ENCODE measurements at places on chromosomes 7 and 10.

GRCh38 chr10:105268961-105269360 is 627.9 kb downstream of the SORCS3 start:
- no peak for DNase-seq

- no peak for DNase-seq
Measured at GRCh38 chr7:80869821-80870751, 48.8 kb downstream of the SEMA3C start.

- no peak for DNase-seq
Measured at GRCh38 chr7:20602306-20602705, 13.2 kb upstream of the ABCB5 start.

DNA sequence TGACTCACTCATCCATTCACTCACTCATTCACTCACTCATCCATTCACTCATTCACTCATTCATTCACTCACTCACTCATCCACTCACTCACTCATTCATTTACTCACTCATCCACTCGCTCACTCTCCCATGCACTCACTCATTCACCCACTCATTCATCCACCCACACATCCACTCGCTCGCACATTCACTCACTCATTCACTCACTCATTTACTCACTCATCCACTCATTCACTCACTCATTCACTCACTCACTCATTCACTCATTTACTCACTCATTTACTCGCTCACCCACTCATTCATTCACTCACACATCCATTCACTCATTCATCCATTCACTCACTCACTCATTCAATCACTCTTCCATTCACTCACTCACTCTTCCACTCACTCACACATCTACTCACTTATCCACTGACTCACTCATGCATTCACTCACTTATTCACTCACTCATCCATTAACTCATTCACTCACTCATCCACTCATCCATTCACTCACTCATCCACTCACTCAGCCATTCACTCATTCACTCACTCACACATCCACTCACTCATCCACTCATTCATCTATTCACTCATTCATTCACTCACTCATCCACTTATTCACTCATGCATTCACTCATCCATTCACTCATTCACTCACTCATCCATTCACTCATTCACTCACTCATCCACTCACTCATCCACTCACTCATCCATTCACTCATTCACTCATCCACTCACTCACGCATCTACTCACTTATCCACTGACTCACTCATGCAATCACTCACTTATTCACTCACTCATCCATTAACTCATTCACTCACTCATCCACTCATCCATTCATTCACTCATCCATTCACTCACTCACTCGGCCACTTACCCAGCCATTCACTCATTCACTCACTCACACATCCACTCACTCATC is 74.0 kb downstream of the CARD11 start:
- DNase-seq = no peak

DNA sequence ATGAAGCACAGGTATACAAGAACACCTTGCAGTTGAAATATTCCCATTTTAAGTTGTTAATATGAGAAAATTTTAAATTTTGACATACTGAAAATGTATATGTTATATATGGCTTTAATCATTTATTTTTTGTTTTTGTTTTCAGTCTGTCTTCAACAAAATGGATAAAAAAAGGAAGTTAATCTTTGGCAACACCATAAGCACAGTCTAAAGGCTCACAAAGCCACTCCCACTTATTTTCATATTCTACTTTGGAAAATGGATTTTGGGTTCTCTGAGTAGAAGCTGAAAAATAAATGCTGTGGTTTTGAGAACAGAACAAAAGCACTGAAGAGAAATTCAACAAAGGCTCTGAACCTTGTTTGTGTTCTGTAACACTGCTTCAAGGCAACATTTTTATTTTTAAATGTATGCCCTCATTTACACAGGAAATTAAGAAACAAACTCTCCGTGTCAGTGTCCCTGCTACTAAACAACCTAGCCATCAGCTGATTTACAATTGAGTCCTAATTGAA is 81.3 kb upstream of the LRRN3 start:
- DNase-seq = no peak

GRCh38 chr7:152521420-152522337 is 85.9 kb upstream of the KMT2C start:
- DNase-seq = no peak

GRCh38 chr10:37752334-37752875 is 105.0 kb downstream of the ZNF248 start:
- no peak for DNase-seq

GRCh38 chr10:119859420-119860258 is 13.0 kb downstream of the MCMBP start:
- no peak for DNase-seq

DNA sequence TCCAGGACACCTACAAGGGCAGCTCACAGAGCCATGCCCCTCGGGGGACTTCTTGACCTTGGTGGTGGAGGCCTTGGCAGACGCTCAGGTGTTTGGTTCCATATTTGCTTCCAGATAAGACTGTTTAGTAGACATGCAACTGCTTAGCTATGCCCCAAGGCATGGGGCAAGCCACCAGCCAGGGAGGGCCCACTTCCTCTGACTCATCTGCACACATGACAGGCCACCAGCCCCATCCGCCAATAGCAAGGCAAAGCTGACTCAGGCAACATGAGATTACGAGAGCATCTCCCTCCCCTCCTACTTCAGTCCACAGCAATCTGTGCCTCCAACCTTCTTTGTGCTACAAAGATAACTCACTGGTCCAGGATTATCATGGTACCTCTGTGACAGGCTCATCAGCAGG is 54.9 kb downstream of the KCNMA1 start:
- no peak for DNase-seq

- DNase-seq = no peak
Measured at GRCh38 chr7:98278936-98279335, 2.5 kb upstream of the BRI3 start.

- no peak for DNase-seq
Measured at GRCh38 chr7:47078241-47078640, 503.7 kb downstream of the TNS3 start.

DNA sequence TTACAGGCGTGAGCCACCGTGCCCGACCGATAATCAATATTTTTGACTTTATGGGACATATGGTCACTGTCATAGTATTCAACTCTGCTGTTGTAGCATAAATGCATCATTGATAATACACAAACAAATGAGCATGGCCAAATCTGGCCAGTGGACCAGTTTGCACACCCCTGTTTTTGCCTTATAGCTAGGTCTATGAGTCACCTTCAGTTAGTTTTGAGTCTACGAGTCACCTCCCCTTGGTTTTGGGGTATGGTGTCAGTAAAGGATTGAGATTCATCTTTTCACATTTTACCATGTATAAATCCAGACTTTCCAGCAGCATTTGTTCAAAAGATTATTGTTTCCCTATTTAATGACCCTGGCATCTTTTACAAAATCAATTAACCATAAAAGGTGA is 362.5 kb upstream of the NRP1 start:
- DNase-seq = no peak

- DNase-seq = no peak
Measured at GRCh38 chr7:158595068-158595467, 7.4 kb upstream of the PTPRN2 start.

DNA sequence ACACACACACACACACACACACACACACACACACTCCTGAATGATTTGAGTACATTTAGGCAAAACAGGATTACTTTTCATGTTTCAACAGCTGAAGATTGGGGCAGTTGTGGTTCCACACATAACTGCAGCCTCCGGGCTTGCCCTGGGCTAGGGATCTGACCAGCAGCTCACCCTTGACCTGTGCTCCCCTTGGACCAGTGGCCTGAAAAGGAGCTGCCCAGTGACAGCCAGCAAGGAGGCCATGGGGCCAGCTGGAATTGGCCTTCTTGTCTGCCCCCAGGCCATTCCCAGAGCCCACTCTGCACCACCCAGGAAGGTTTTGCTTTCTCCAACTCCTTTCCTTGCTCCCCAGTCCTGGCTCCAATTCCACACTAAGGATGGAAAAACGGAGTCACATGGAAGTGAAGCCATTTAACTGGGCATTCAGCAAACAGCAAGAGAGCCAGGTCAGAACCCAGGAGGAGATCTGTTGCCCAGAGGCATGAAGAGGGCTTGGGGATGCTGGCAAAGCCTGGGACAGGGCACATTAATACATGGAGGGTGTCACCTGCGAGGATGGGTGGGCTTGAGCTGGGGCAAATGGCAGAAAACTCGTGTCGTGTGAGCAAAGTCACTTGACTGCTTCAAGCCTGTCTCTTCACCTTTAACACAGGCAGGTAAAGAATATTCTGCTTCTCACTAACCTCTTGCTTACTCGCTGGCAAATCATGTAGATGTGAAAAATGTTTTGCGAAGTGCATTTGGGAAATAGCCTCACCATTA is 61.5 kb upstream of the GDF10 start:
- DNase-seq = no peak

DNA sequence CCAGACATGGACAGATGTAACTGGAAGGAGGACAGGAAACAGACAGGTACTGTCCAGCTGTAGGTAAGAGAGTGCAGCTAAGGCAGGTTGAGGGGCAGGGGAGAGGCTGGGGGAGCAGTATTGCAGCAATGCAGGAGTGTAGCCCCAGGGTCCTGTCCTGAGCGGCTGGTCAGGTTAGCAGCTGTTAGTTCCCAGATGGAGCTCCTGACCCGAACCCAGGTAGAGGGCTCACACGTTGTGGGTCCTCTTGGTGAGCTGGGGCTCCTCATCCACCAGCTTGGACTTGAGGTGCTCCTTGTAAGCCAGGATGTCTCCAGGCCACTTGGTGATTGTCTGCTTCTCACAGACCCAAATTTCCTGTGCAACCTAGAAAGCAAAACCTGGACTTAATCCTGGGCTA is 3.5 kb upstream of the H2BK1 start:
- no peak for DNase-seq

- no peak for DNase-seq
Measured at GRCh38 chr7:136303162-136303561, 326.0 kb upstream of the MTPN start.

GRCh38 chr10:90817128-90817889 is 40.5 kb downstream of the HTR7 start:
- no peak for DNase-seq

- DNase-seq = no peak
Measured at GRCh38 chr7:3312583-3312982, 11.5 kb downstream of the SDK1 start.

GRCh38 chr10:29736366-29737073 is 101.7 kb upstream of the SVIL start:
- DNase-seq = peak; percentile 7

GRCh38 chr10:99742701-99743100 is 10.7 kb downstream of the CUTC start:
- no peak for DNase-seq

DNA sequence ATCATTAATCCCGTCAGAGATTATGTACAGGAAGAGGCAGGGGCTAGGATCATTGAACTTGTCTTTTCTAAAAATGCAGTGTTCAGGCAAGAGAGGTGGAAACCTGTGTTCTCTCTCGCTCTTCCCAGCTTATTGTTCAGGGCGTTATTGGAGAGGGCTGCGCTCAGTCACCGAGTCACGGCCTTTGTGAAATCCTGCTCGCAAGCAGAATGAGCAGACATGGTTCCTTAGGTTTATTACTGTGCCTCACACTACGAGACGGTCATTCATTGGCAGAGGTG is 631 bp upstream of the PRKRIP1 start:
- no peak for DNase-seq

DNA sequence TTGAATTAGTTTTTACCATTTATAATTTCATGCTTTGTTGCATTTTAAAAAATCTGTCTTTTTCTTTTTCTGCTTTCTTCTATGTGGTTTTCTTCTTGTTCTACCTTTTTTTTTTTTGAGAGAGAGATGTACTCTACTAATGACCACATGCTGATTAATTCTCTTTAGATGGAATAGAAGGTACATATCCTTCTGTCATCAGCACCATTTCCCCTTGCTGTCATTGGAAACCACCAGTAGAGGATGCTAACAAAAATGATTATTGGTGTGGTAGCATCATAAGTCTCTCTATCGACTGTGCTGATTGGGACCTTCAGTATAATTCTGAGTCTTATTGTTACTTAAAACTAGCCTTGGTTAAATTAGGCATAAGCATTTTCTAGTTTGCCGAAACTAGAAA is 3.6 kb downstream of the ZEB1 start:
- no peak for DNase-seq

- DNase-seq = no peak
Measured at GRCh38 chr10:73872190-73872710, 2.1 kb downstream of the CAMK2G start.

DNA sequence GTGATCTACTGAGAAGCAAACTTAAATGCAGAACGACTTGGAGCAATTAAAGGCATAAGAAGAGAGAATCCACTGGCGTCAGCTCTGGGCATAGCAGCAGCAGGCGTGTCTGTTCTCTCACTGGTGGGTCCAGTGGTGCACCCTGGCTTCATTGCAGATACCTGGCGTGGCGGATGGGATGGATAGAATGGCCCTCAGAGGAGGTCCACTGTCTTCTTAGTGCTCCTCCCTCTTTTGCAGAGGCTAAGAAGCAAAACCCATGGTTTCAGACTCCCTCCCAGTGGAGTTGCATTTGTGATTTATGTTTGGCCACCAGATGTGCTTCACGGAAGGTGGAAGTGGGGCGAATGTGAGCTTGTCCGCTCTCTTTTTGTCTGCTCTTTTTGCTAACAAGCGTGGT is 28.4 kb upstream of the PRKAG2 start:
- DNase-seq = no peak

DNA sequence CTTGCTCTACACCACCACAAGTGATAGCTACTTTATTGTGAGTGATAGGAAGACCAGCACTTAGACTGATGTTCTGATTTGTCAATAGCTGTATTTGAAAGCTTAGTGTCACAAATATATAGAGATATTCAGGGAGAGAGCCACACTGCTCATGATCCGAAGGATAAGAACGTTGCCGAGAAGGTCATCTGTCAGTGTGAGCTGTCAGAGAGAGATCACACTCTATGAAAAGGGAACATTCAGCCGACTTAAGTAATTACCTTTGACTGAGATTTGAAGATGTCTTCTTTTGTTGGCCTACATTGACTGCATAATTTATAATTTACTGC is 322.6 kb downstream of the TFEC start:
- DNase-seq = no peak

GRCh38 chr10:75208181-75208580 is 2.4 kb upstream of the VDAC2 start:
- no peak for DNase-seq

GRCh38 chr10:76631036-76631670 is 1006.5 kb downstream of the KCNMA1 start:
- no peak for DNase-seq

DNA sequence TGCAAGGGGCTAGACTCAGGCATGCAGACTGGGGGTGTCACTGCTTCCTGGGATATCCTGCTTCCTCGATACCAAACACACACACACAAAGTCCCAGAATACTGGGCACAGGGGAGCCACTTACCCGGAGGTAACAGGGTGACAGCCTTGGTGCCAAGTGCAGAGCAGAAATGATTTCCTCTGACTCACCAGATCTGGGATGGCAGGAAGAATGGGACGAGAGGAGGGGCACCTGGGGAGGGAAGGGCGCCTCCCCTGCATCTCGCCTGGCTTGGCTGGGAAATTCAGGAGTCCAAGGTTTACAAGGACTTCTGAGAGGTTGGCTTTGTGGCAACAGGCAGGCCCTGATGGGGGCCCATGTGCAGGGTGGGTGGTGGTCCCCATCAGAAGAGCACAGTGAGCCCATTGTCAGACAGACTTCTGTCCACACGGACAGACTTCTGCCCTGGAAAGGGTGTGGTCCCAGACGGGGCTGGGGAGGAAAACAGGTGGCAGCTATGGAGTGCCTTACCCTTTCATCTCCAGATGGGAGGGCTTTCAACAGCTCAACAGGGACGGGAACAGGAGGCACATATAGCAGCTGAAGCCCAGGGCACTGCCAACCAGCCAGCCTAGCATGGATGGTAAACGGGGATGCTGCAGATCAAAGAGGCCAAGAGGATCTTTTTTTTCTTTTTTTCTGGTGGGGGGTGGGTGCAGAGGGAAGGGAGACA is 9.7 kb upstream of the CCL24 start:
- no peak for DNase-seq
